Stimulated activated CD8-positive, alpha-beta memory T cell treated with anti-CD3 and anti-CD28 coated beads, Interleukin-4, amount 100 ng/mL, for 1 hour (primary cell): ENCODE measurements at places on chromosomes 12 and 14.

GRCh38 chr12:74971201-74971600, 238.4 kb downstream of the KCNC2 start:
- DNase-seq, result no peak

DNA sequence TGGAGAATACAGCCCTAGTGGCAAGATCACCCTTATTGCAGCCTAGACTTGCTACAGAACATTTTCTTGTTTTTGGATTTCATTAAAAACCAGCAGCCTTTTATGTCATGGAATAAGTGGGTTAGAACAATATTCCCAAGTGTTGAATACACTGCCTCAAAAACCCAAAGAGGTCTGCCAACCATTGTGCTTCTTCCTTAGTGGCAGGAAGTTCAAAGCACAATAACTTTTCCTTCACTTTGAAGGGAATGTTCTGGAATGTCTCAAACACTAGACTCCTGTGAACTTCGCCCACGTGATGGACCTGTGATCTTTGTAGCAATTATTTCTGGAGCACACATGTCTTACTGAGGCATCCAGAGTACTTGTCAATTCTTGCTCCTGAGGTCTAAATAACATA, 8.5 kb downstream of the SLC17A8 start:
- DNase-seq, result no peak

- no peak for DNase-seq
Measured at GRCh38 chr14:90743826-90744225, 72.4 kb downstream of the TTC7B start.

DNA sequence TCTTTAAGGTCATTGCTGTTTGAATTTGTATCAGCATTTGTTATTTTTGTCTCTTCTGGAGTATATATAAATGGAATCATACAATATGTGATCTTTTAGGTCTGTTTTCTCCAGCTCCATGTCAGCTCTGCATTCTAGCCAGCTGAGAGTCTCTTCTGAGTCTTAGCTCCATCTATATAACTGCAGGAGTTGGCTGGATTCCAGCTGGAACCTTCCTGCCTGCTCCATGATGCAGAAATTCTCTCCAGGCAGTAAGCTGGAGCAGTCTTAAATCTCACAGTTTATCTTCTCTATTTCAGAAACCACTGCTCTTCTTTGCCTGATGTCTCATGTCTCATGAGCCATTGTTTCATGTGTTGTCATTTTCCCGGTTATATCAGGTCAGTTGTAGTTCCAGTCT, 827.6 kb downstream of the NRXN3 start:
- no peak for DNase-seq

- no peak for DNase-seq
Measured at GRCh38 chr14:27721760-27722159, 1044.8 kb upstream of the FOXG1 start.

GRCh38 chr12:7289743-7290142, 14.1 kb upstream of the ACSM4 start:
- no peak for DNase-seq

- DNase-seq, result no peak
Measured at GRCh38 chr14:69848156-69848555, 31.1 kb upstream of the SMOC1 start.

GRCh38 chr12:87511371-87511770, 517.8 kb downstream of the C12orf50 start:
- no peak for DNase-seq

DNA sequence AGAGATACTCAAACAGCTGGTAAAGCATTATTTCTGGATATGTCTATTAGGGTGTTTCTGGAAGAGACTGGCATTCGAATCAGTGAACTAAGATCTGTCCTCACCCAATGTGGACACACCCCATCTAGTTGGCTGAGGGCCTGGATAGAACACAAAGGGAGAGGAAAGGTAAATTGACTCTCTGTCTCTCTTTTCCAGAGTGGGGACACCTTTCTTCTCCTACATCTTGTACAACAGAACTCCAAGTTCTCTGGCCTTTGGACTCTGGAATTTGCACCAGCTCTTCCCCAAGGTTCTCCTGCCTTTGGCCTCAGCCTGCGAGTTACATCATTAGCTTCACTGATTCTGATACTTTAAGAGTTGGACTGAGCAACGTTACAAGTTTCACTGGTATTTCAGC, 1253.9 kb downstream of the SLC16A7 start:
- DNase-seq, result no peak

DNA sequence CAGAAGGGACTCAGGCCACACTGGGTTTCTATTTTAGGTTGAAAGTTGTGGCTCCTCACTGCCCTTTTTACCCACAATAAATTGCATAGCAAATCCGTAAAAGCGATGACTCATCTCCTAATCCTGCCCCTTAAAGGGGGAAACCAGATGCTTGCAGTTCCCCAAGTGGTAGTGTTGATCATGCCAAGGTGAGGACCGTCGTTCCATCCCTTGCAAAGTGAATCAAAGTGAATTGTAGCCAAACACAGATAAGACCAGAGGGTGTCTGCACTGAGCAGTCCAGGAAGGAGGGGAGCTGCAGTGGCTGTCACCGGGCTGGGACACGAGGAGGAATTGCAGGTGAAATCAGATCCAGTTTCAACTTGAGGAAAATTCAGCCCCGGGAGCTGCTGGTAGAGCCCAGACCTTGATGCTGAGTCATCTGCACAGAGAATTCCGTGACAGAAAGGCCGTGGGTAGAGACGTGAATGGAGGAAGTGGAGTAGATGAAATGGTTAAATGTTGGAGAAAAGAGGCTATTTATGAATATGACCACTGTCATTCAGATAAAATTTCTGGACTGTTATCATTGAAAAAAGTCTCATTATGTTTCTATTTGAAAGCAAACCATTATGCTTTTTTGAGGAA, 44.2 kb upstream of the MMP17 start:
- DNase-seq, result no peak

GRCh38 chr12:110965574-110965973, 45.2 kb upstream of the MYL2 start:
- no peak for DNase-seq

DNA sequence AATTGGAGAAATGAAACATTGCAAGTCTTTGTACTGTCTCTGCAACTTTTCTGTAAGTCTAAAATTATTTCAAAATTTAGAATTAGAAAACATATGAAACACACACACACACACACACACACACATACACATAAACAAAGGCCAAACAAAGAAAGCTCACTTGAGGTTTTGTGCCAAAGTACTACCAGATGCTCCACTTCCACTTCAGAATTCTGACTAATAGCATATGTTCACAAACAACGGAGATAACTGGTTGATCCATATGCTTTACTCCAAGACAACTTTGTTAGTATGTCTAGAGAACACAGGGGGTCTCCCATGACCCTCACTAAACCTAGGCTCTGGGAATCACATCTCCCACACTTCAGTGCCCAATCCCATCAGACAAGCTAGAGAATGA, 133.8 kb upstream of the CLEC14A start:
- DNase-seq, result no peak

GRCh38 chr14:77557391-77557790, 58.8 kb upstream of the ISM2 start:
- no peak for DNase-seq

GRCh38 chr12:95694136-95694535, 96.4 kb downstream of the NTN4 start:
- DNase-seq, result no peak

GRCh38 chr14:91755570-91756295, 23.8 kb upstream of the CATSPERB start:
- DNase-seq, result no peak

DNA sequence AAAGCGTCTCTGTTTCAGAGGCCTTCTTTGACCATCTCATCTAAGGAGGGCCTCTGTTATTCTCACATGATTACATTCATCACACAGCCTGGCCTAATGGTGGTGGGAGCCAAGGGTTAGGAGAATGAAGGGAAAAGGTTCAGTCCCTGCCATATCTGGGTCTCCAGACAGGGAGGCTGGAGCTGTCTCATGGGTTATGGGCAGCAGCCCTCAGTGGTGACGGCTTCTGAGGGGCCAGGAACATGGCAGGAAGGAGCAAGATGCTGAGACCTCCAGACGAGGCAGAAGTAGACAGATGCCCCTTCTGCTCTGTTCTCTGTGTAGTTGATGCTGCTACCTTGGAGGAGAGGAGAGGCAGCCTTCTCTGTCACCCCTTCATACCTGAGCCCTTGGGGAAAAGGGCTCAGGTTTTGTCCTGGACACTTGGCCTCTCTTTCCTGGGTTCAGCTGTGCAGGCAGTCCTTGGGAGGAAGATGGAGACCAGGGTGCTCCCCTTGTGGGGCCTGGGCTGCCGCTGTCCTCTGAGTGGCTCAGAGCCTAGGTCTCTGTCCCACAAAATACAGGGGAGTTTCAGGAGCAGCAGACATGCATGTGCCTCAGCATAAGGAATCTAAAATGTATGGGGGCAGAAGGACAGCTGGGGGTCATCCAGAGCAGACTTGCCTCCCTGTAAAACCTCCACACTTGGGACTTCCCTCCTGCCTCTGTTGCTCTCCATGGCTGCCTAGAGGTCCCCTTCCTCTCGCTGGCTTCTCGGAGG, 3.6 kb downstream of the IFI27L2 start:
- DNase-seq, result no peak

- DNase-seq, result no peak
Measured at GRCh38 chr12:20404576-20405346, 36.4 kb downstream of the PDE3A start.

DNA sequence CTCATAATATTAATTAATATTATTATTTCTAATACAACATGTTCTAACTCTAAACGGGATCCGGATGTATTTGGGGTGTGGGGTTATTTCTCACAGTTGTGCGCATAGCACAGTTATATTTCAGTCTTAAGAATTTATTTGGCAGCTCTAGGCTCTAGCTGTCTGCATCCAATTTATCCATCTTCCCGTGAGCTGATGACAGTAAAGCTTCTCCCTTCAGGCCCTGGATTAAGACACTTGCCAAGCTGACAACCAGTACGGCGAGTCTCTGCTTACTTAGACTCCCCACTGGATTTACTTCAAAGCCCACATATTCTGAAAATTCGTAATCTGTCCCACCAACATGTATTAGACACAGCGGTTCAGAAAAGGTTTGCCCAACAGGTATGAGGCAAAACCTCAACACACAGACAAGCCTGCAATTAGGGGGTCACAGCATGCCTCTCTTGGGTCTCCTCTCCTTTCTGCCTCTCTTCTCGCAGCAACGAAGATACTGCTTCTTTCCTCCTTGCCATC, 232.9 kb upstream of the TMTC1 start:
- no peak for DNase-seq
